Heart left ventricle (tissue), 16 donors: ENCODE measurements at places on chromosomes 6 and 20.

DNA sequence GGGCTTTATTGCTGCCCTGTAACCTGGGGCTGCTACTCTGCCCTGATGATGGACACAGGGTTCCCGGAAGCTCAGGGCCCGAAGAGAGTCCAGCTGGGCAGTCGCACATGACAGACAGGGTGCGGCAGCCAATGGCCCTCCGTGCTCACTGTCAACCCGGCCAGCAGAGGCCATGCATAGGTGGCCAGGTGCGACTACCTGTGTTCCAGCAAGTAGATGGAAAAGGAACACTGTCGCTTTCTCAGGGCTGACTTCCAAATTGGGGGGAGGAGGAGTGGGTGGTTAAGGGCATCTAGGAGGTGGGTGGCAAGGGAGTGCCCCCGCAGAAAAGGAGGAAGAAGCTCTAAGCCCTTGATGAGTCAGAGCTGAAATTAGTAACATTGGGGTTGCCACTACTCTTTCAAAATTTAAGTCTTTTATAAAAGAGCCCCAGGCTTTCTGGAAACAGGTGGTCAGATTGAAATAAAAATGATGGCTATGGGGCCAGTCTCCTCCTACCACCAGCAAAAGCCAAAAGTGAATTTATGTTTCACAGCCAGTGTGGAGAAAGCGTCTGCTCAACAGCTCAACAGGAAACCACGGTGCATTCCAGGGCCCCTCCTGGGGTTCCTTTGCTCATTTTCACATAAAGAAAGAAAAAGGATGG is 2.3 kb upstream of the RAMACL start:
- no peak for DNase-seq

DNA sequence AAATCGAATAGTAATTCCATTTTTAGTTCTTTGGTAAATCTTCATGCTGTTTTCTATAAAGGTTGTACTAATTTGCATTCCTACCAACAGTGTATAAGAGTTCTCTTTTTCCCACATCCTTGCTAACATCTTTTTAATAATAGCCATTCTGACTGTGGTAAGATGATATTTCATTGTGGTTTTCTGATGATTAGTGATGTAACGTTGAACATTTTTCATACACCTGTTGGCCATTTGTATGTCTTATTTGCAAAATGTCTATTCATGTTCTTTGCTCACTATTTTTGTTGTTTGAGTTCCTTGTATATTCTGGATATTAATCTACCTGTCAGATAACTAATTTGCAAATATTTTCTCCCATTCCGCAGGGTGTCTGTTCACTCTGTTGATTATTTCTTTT is 64.5 kb downstream of the LIN28B start:
- DNase-seq: no peak

DNA sequence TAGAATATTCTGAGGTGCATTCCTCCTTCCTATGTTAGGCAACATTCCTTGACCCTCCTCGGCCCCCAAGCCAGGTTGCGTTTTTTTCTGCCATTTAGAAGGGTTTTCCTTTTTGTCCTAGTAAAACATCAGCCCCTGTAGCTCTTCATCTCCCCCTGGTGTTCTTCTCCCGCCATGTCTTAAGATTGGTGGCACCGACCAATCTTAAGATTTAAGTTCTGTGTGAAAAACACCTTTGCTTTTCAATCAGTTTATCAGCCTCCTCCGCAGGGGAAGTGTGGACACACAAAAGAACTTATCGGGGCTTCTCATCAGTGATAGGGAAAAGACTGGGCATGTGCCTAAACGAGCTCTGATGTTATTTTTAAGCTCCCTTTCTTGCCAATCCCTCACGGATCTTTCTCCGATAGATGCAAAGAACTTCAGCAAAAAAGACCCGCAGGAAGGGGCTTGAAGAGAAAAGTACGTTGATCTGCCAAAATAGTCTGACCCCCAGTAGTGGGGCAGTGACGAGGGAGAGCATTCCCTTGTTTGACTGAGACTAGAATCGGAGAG is 719 bp upstream of the EDN1 start:
- DNase-seq: no peak

DNA sequence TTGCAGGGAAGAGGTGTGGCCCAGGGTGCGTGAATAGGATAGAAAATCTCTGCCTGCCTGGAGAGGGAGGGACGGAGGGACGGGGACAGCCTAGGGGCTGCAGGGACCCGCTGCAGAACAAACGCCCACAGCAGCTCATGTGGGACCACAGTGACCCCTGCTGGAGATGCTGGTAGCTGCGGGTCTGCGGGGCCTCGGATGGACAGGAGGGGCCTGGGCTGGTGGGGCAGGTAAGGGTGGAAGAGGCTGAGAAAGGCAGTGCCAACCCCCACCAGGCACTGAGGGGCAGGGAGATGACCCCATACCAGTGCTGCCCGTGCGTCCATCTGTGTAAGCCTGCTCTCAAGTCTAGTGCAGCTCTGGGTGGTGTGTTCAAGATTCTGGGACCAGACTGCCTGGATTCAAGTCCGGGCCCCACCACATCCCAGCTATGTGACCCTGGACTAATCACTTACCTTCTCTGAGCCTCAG is 39.4 kb downstream of the KIAA1755 start:
- peak; percentile 64 for DNase-seq

DNA sequence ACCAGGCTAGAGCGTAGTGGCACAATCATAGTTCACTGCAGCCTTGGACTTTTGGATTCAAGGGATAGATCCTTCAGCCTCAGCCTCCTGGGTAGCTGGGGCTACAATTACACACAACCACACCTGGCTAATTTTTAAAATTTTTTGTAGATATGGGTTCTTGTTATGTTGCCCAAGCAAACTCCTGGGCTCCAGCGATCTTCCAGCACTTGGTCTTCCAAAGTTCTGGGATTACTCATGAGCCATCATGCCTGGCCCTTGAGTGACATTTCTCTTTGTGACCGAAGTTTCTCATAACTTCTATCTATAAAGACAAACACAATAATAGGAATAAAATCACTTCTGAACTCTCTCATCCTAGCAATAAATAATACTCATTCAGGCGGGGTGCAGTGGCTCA is 26.1 kb upstream of the GMPR start:
- DNase-seq: no peak

DNA sequence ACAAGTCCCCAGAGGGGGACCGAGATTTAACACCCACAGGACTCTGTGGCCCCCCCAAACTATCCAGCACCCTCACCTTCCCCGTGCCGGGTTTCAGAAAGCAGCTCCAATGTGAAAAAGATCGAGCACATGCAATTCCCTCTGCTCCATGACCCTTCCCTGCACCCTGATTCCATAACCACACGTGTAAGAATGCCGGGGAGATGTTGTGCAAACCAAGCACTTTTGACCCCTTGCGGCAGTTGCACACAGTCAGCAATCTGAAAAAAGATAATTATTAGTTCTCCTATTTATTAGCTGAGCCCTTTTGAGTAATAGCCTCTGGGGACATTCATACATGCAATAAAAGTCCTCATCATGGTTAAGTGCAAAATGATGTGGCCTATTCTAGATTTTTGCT is 13.0 kb downstream of the FOXQ1 start:
- no peak for DNase-seq

DNA sequence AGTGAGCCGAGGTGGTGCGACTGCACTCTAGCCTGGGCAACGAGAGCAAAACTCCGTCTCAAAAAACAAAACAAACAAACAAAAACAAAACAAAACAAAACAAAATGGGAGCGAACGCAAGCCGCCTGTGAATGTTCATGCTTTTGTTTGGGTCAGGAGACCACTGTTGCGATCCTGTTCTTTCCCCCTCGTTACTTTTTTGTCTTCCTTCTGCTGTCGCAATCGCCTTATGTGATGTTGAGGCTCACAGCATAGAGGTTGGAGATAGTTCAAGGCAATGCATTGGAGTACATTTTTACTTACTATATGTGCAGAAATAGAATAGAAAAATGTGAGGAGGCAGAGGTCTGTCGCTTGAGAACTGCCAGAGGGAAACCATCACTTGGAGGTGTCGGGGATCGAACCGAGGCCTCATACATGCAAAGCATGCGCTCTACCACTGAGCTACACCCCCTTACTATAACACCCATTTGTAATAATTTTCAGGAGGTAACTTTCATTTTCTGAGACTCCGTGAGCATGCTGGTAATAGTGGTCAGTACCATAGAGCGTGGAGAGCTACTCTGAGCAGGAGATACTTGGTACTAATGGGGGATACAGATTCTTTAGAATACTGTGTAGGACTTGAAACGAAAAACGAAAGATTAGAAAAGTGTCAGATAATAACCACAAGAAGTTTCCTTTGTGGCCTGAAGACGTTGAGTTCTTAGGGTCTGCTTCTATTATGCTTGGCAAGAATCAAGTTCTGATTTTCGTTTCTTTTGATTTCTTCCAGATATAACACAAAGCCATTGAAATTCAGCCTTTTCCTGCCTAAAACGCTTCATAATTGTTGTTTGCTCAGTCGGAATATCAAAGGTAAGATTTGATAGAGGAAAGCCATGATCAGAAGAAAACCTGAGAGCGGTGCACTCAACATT is 121.1 kb downstream of the TRIM27 start:
- DNase-seq: no peak

- no peak for DNase-seq
Observed at GRCh38 chr6:133595111-133595761, 293.7 kb upstream of the TCF21 start.

- DNase-seq: no peak
Observed at GRCh38 chr6:99119109-99120031, 171.6 kb upstream of the FBXL4 start.

- no peak for DNase-seq
Observed at GRCh38 chr6:90644492-90644891, 57.6 kb upstream of the MAP3K7 start.

GRCh38 chr20:11350126-11351005 is 567.3 kb upstream of the BTBD3 start:
- no peak for DNase-seq

DNA sequence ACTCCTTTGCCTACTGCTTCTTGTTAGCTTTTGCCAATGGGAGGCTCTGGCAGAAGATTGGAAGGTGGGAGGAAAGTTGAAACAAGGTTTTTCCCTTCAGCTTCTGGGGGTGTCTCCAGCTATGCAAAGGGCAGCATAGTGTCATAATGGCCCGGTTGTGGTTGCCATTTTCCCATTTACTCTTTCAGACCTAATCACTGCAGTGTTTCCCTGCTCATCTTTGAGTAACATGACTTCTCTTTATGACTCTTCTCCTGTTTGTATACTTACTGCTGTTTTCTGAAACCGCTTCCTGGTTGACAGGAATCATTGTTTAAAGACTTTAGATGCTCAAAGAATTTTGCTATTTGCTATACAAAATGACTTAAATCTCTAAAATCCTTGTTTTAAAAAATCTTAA is 19.9 kb downstream of the NRN1 start:
- no peak for DNase-seq

DNA sequence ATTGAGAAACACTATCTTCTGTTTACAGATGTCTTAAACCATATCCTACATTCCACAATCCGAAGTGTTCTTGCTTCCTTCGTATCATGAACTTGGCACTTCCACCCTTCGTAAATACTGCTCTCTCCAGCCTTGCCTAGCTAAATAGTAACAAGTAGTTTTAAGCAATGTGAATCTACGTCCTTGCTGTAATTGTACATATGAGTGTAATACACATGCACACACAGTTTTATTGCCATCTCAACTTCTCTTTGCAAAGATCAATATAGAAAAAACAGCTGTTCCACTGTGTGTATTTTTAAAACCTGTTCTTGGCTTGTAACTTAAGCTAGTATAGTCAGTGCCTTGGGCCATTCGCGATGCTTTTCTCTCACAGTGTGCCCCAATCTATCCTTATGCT is 1524.7 kb downstream of the GRIK2 start:
- DNase-seq: no peak
